ENCODE measurements at places on chromosomes 2 and 18. TPM values are rescaled to one million over a fixed set of nuclear protein-coding genes. Genes with fewer than 3 reads are reported as not detected.

DNA sequence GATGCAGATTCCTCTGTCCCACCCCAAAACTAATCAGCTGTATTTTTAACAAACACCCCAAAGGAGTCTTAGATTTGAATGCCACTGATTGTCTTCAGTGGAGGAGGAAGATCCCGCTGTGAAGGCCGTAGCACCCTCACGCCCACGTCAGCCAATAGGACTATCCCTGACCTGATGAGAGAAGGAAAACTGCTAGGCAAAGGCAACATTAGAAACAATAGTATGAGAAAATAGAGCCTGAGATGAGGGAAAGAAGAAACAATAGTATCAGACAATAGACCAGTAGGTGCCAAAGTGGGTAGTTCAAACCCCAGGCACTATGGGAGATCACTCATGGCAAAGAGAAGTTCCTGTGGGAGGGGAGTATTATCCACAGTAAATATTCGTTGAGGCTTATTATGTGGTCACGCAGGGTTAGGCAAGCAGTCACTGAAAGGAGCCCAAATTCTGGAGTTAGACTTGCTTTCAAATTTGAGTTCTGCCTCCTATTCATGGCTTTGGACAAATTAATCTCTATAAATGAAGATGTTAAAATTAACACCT, 2.8 kb downstream of the PCBP1 start:
- no peak for DNase-seq

DNA sequence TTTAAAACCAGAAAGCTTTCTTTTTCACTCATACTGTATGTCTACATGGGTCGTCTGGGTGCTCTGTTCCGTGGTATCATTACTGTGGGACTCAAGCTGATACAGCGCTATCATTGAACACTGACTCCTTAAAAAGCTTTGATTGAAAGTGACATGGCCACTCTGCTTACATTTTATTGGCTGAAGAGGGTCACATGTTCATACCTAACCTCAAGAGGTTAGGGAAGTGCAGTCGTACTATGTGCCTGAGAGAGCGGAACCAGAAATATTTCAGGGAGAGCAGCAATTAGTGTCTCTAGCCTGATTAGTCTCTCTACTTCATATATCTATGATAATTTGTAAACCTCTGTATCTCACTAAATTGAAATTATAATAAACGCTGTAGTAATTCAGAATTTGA, 43.5 kb downstream of the PSMD14 start:
- DNase-seq = no peak

DNA sequence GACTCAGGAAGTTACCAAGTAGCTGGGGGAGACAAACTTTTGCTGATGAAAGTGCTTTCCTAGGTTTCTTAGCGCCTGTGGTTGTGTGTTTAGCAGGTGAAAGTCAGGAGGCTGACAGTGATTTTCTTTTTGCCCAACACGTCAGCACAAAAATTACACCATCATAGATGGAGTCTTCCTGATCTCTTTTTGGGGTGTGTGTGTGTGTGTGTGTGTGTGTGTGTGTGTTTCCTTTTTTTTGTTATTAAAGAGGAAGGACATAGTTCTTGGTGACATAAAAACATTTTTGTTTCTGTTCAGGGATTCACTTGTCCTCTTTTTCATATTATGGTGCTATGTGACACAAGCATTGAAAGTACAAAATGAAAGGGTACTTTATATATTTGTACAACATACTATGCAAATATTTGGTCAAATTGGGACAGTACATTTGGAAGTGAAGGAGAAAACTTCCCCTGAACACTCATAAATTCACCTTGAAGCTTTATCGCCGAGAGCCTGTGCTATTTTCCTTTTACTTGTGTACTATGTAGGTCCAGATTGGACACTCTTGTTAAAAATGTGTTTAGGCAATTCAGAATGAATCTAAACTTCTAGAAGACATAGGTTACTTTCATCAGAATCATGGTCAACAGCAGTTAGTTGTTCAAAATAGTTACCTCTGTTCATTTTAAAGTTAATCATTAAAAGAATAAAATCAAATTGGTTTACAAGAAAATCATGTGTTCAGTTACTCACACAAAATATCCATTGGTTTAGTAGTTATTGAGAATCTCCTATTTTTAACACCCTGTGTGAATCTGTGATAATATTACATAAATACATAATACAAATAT, 491.9 kb downstream of the IRS1 start:
- no peak for DNase-seq

GRCh38 chr2:188345831-188346458, 54.3 kb downstream of the GULP1 start:
- DNase-seq = no peak

- peak; percentile 73 for DNase-seq
Observed at GRCh38 chr2:226799211-226799975, at the start of gene IRS1. Gene IRS1, minus strand, starts transcription at chr2:226799820. Its CDS starts 1,082 bp downstream, at chr2:226798738.

- DNase-seq = no peak
Observed at GRCh38 chr18:73708591-73708990, 439.0 kb downstream of the FBXO15 start.

DNA sequence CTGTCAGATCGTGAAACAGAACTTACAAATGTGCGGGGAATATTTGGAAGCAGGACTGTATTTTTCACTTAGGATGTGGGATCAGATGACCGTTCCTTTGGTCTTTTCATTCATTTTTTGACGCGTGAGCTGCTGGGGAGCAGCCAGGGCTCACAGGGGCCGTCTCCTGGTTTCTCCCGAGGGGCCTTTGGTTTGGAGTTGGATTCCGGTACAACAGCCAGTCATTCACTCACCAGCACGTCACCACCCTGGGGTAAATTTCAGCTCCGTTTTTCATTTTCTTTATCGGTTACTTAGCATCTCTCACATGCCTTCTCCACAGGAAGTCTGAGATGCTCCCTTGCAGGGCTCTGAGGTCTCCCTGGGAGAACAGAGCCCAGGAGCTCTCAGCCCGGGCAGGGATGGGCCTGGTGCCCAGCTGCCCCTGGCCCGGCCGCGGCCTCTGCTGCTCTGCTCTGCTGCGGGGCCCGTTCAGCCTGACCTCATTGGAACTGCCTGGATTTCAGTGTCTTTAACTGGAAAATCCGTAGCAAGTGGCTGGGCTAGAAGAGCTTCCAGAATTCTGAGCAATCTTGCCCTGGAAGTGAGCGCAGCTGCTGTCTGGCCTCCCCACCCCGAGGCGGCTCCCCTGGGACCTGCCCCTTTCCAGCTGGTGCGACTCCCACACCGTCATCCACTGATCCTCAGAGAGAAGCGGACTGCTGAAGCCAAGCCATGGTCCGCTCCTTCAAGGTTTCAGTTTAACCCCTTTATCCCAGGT, 335.6 kb downstream of the EIPR1 start:
- no peak for DNase-seq

GRCh38 chr2:8144785-8145184, 537.1 kb upstream of the ID2 start:
- DNase-seq = no peak

Gene ANKRD29
- total RNA-seq = 2.0 TPM

Gene NMUR1
- 2.2 TPM for total RNA-seq
